ENCODE measurements at places on chromosomes 4 and X.

DNA sequence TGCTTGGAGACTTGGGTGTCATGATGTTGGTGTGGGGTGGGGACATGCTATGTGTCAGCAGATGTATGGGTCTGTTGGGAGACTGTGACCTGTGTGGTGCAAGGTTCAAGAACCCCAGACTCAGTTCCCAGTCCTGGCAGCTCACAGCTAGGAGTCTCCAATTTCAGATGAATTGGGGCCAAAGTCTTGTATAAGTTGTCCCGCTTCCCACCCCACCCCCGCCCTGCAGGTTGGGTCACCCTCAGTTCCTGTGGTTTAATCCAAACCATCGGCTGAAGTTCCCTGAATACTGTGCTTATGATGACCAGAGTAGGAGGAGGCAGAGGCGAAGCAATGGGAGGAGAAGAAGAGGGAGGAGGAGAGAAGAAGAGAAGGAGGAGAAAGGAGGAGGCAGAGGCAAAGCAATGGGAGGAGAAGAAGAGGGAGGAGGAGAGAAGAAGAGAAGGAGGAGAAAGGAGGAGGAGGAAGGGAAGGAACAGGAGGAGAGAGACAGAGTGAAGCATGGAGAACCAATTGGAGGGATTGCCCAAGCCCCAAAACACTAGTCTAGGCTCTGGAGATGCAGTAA is 112.6 kb downstream of the EFNB1 start:
- DNase-seq: no peak

DNA sequence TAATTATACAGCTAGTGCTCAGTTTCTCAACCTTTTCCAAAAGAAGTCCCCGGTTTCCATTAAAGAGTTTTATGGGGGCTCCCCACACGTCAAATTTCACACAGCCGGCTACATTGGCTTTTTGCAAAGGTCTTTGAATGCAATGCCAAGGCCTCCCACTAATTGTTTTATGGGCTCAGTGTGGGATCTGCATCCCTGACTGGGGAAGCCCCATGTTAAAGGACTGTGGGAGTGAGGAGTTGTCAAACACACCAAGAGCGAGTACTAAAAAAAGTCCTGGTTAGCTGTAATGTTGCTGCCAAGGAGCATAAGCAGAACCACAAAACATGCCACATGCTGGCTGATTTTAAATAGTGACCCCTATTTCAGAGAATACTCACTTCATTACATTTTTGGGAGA is 162.6 kb downstream of the BMPR1B start:
- DNase-seq: no peak

DNA sequence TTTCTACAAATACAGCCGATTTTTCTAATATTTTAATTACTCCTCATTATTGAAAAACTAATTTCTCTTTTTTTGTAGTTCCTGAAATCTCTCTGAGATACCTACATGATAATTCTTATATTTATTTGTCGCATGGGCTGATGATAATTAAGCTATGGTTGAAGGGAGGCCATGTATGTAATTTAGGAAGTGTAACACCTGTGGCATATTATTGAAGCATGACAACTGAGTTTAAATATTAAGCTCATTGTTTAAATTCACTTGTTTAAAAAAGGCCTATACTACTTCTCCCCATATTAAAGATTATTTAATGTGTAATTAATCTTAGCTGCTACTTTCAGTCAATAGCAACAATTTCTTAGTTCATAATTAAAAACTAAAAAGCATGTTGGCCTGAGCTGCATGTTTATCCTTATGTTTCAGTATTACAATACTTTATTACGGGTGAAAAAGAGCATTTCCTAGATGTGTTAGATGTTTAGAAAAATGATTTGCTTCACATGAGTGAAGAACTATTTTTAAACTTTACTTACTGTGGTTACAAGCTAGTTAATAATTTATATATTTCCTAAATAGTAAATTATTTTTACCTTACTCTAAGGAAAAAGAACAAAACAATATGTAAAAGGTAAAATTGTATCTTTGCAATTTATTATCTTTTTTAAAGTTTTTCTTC is 122.4 kb downstream of the RAP1GDS1 start:
- no peak for DNase-seq

GRCh38 chr4:46908148-46908547 is 897 bp downstream of the COX7B2 start:
- no peak for DNase-seq

- DNase-seq: no peak
These were observed 199.9 kb downstream of the CXXC4 start for GRCh38 chr4:104294811-104295210.

GRCh38 chrX:111519215-111519614 is 7.8 kb downstream of the SERTM2 start:
- DNase-seq: peak; percentile 8

GRCh38 chr4:82578935-82579334 is 17.1 kb upstream of the TMEM150C start:
- no peak for DNase-seq

GRCh38 chr4:14835708-14836425 is 166.4 kb upstream of the CPEB2 start:
- DNase-seq: no peak

GRCh38 chr4:109967798-109968520 is 55.3 kb downstream of the EGF start:
- no peak for DNase-seq

DNA sequence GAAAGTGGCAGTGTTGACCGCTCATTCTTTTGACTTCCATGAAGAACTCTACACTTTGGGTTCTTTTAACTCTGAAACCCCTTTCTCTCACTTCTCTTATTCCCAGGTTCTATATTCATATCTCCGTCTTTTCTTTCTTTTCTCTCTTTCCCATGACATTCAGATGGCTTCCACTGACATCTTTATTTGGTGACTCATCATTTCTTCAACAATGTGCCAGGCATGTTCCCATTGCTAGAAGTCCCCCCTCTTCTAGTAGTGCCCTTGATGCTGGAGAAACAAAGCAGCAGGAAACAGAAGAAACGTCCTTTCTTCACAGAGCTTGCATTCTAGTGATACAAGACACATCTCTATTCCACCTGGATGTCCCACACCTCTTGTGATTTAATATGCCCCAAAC is 33.3 kb downstream of the PKD2 start:
- no peak for DNase-seq

- DNase-seq: no peak
These were observed 9.0 kb downstream of the CRMP1 start for GRCh38 chr4:5883916-5884315.

- peak; percentile 67 for DNase-seq
These were observed 136.4 kb downstream of the ZNF674 start for GRCh38 chrX:46408553-46409407.

GRCh38 chr4:105166066-105166465 is 19.4 kb downstream of the TET2 start:
- DNase-seq: no peak

GRCh38 chr4:40555176-40555900 is 74.3 kb downstream of the RBM47 start:
- DNase-seq: no peak

- no peak for DNase-seq
These were observed 19.0 kb downstream of the IGSF1 start for GRCh38 chrX:131270080-131270479.

GRCh38 chr4:11839889-11840288 is 411.2 kb upstream of the HS3ST1 start:
- DNase-seq: no peak

- no peak for DNase-seq
These were observed 261.6 kb upstream of the ANKRD50 start for GRCh38 chr4:124974152-124974551.

DNA sequence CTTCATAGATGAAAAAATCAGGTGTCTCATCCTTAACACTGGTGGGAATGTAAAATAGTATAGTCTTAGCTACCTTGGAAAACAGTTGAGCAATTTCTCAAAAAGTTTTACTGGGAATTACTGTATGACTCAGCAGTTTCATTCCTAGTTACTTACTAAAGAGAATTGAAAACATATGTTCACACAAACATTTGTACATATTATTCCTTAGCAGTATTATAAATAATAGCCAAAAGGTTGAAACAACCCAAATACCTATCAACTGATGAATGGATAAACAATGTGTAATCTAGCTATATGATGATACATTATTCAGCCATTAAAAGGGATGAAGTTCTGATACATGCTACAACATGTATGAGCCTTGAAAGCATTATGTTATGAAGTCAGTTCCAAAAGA is 41.7 kb downstream of the RBM46 start:
- DNase-seq: no peak

GRCh38 chrX:10025742-10026493 is 58.8 kb downstream of the CLDN34 start:
- DNase-seq: no peak

DNA sequence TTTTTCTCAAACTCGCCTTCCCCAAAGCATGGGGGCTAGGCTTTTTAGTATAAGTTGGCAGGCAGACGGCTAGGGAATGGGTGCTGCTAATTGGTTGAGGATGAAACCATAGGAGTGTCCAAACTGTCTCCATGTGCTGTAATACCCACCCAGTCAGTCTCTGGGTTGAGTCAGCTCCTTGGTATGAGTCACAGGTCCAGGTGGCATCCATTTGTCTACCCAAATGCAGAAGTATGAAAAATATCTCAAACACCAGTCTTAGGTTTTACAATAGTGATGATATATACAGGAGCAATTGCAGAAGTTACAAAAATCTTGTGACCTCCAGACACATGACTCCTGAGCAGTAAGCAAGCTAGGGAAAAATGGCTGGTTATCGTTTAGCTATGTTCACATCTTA is 27.4 kb upstream of the CCSER1 start:
- DNase-seq: no peak

GRCh38 chrX:10016519-10017132 is 49.5 kb downstream of the CLDN34 start:
- no peak for DNase-seq

DNA sequence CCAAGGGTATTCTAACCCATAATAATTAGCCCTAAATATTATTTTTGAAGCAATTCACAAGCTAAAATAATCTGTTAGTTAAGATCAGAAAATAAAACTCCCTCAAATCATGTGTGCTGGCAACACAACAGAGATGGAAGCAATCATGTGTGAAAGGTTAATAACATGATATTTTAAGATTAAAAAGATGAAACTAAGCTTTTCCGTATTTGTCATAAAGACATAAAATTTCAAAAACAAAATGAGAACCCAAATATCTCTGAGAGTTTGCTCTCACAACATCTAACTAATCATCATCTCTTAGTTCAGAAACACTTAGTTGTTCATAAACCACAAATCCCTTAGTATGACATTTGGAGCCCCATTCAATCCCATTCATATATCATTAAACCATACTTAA is 749.1 kb downstream of the CCSER1 start:
- no peak for DNase-seq

- no peak for DNase-seq
These were observed 322.3 kb downstream of the DHX15 start for GRCh38 chr4:24262084-24262483.

- no peak for DNase-seq
These were observed 717.6 kb upstream of the TENM3 start for GRCh38 chr4:181525634-181526033.

GRCh38 chrX:150982235-150982787 is 824 bp upstream of the HMGB3 start:
- no peak for DNase-seq

- peak; percentile 79 for DNase-seq
These were observed 367.0 kb downstream of the BCOR start for GRCh38 chrX:39730662-39731329.

- no peak for DNase-seq
These were observed 1166.3 kb upstream of the PCDH7 start for GRCh38 chr4:29553846-29554245.

DNA sequence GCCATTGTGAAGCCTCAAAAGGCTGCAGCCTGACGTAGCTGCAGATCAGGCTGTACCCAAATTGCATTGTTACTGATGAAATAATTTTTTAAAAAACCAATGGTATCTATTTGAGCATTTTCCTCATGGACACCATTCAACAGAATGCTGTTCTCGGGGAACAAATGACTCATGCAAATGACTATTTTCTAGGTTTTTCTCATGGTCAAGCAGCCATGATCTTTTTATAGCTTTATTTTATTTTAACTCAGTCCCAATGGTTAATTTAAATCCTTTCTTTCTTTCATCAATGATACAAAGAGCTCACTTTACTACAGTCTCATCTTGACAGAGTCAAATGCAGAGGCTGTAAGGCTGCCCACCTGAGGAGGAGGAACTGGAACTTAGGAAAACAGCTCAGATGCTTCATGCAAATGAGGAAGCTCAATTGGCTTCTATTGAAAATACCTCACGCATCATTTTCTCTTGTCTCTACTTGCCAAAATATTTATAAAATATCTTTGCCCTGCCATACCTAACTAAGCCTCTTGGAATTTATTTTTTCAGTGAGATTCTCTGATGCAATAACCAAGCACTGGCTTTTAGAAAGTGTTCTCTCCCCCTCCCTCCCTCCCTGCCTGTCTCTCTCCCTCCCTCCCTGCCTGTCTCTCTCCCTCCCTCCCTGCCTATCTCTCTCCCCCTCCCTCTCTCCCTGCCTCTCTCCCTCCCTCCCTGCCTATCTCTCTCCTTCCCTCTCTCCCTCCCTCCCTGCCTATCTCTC is 81.0 kb downstream of the SORBS2 start:
- no peak for DNase-seq

DNA sequence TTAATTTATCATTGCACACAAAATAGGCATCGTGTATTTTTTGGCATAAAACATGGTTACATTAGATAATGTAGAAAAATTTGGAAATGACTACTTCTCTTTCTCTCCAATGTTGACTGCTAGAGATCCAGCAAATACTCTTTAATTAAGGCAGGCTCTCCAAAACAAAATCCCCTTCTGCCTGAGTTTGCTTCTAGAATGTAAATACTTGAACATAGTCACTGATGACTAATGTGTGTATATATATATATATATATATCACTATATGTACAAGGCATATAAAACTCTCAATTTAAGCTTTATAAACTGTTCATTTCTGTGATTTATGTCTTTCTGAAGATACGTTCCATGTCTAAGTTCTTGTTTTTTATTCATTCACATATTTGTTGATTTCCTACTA is 67.2 kb upstream of the CAMK2D start:
- DNase-seq: no peak

- no peak for DNase-seq
These were observed 52.3 kb upstream of the PDLIM3 start for GRCh38 chr4:185587427-185588161.

- no peak for DNase-seq
These were observed 23.1 kb upstream of the TMEM150C start for GRCh38 chr4:82584931-82585330.

GRCh38 chrX:38661561-38661960 is 100.2 kb downstream of the TSPAN7 start:
- no peak for DNase-seq

- no peak for DNase-seq
These were observed 151.9 kb upstream of the DIPK2B start for GRCh38 chrX:45352611-45353010.

GRCh38 chrX:116298956-116299355 is 128.4 kb downstream of the AGTR2 start:
- no peak for DNase-seq

- DNase-seq: no peak
These were observed 122.7 kb downstream of the SPOCK3 start for GRCh38 chr4:167111622-167112021.
